ENCODE measurements at places on chromosomes 12 and 14.

GRCh38 chr12:93261505-93262094, 116.1 kb upstream of the NUDT4 start:
- DNase-seq = no peak

DNA sequence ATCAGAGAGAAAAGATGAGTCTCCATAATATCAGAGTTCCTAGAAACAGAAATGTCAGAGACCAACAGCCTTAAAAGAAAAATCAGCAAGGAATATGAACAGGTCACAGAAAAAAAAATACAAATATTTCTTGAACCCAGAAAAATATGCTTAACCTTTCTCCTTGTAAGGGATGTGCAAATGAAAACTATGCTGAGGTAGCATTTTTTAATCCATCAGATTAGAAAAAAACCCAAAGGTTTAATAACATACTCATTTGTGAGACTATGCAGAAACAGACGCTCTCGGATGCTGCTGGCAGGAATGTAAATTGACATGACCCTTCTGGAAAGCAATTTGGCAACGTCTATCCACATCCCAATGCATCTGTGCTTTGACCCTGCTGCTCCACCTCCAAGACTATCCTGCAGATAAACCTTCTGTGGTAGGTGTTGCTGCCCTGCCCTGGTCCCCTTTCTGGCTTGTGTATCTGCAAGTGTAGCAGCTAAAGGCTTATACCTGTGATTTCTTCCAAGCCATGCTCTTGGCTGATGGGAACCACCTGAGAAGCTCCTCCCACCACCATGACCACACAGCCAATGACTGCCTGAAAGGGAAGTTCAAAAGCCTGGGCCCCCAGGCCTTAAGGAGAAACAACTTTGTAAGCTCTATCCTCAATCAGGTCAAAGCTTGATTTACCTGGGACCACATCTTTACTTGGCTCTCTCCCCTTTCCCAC, 49.4 kb downstream of the LTBP2 start:
- no peak for DNase-seq

GRCh38 chr14:101963052-101963451, 1.3 kb upstream of the DYNC1H1 start:
- no peak for DNase-seq

DNA sequence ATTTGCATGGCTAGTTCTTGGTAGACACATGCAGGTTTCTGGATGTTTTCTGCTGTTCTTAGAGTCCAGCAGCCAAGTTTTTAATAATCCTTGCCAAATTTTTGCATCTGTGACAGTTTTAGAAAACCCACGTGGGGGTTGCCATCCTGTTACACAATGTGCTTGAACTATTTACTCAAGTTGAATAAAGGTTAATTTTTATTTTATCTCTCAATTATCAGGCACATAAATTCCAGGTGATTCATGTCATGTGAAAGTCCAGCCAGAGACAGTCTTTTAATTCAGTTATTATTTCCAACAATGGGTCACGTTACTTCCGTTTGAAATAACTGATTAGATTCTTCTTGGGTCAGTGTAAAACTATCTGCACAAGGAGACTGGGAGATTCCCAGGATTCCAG, 15.7 kb downstream of the MYRFL start:
- no peak for DNase-seq

DNA sequence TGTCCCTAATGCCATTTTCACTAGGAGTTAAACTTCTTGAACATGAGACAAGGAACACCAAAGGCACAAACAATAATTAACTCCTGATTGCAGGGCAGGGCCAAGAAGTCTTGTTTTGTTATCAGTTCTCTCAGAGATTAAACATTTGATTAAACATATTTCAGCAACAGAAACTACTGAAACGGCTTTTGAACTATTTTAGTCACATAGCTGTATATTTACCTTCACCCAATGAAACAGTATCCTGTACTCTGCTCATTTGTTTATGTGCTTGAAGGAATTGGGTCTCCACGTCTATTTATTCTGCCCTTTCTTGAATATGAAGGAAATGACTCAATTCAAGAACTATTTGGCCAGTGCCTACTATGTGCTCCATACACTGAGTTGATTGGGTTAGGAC, 51.3 kb upstream of the PTCSC3 start:
- DNase-seq = no peak

DNA sequence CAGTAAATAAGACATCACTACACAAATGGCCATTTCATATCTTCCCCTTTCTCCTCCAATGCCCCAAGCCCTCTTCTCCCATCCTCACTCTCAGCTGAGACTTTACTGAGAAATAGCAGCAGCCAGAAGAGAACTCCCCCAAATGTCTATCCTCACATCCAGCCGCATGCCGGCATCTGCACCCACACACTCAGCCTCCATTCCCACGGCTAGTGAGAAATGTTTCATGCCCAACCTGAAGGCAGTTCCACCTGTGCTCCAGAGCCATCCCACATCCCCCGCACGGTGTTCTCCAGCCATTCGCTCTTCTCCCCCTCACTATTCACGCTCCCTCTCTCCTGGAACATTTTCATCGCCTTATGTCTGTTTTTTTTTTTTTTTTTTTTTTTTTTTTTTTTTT, 208.7 kb upstream of the DIO3 start:
- no peak for DNase-seq

- DNase-seq = no peak
Measured at GRCh38 chr12:110528277-110528839, 26.2 kb downstream of the RAD9B start.
